ENCODE measurements at places on chromosomes 2 and 18.

- DNase-seq: no peak
Measured at GRCh38 chr18:73594749-73595148, 552.9 kb downstream of the FBXO15 start.

GRCh38 chr2:60275958-60276357, 277.5 kb downstream of the BCL11A start:
- DNase-seq: no peak

GRCh38 chr18:10060469-10060782, 146.6 kb downstream of the VAPA start:
- DNase-seq: no peak

DNA sequence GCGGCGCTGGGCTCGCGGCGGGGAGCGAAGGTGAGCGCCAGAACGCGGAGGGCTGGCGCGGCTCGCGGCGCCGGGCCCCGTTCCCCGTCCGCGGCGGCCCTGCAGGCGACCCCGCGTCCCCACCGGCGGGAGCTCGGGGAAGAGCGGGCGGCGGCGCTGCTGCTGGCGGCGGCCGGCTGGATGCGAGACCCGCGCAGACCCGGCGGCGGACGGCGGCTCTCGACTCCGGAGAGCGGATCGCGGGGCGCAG, 213 bp downstream of the DOK6 start:
- no peak for DNase-seq

DNA sequence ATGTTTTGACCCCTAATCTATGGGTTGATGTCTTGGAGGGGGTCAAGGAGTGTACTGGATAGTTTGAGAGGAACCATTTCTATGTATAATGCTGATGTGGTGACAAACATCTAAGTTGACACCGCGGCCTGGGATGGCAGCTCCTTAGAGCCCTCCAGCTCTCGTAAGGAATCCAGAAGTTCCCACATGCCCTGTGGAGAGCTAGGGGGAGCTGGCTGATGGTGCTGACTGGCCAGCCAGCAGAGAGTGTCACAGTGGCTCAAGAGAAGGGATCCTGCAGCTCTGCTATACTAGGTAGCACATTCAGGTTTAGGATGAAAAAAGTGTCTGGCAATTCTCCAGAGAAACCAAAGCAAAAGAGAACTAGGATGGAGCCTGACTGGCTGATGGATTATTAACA, 842.2 kb upstream of the VRK2 start:
- DNase-seq: no peak

- no peak for DNase-seq
Measured at GRCh38 chr2:158130832-158131473, 29.3 kb downstream of the UPP2 start.

DNA sequence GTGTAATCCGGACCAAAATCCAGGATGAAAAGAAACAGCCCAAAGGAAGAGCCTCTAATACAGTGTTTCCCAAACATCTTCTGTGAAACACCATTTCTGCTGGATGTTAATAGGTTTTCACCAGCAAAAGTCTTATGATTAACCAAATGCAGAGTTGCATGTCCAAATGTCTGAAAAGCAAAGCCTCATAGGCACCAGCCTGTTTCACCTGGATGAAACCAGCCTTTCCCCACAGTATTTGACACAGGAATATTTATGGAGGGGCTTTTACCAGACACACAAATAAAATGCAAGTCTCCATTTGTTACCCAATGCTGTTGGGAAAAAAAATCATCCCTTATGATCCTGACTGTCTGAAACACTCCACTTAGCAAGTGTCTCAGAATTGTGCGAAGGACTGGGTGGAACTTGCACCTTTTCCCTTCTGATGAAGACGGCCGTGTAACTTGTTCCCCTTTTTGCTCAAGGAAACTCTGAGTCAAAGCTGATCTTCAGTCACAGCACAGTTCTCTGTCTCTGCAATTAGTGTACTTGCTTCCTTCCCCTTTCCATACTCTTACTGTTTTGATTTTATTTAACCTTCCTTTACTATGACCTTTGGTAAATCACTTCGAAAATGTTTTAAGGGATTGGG, 70.3 kb upstream of the IL1R2 start:
- DNase-seq: no peak

GRCh38 chr18:54257015-54257414, 12.3 kb upstream of the POLI start:
- no peak for DNase-seq

DNA sequence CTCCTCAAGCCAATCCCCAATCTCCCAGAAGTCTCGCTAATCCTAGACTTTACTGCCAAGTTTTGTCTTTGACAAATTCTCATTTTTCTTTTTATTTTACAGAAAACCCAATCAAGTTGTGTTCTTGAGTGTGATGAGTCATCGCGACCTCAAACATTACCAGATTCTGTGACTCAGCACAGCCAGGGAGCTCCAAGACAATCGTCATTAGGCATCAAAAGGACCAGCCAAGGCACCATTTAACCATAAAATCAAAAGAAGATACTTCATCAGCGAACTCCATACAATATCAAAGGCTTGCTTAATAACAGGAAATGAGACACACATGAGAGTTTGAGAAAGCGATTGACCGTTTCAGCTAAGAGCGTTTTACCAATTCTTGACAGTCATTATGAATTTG, 146.2 kb upstream of the AGAP1 start:
- peak; percentile 92 for DNase-seq

GRCh38 chr2:200625282-200625681, 39.5 kb downstream of the AOX1 start:
- no peak for DNase-seq

Data from astrocyte of the spinal cord (primary cell).